ENCODE measurements at places on chromosomes 12 and 14.

- DNase-seq: no peak
These were observed 248.8 kb downstream of the ANO6 start for GRCh38 chr12:45464699-45465098.

DNA sequence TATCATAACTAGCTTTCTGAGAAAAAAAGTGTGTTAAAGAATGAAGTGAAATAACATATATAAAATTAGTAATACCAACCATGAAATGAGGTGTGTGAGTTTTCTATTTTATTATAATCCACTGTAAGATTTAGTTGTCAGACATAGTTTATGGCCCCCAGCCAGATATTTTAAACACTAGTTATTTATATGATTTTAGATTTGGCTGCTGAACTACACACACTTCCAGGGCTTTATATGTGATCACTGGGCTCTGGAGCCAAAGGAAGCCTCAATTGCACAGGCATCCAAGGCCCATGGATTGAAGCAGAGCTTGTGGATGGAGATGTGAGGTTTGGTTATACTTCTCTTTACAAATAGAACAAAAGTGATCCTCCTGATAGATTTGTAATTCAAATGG, 48.7 kb upstream of the CNTN1 start:
- no peak for DNase-seq

DNA sequence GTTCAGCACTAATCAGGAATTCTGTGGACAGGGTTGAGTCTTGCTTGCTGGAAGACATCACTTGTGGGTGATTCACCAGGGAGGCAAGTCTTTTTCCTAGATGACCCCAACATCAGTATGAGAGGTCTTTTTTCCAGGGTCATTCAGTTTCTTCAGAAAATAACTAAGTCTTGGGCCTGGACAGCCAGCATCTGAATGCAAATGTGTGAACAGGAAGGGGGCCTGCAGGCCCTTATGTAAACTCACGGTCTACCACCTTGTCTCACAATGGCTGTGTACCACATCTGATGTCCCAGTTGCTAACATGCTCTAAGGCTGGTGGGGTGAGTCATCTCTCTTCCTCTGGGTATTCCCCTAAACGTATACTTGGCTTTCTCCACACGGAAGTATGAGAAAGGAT, 79.2 kb downstream of the HECTD4 start:
- DNase-seq: no peak

DNA sequence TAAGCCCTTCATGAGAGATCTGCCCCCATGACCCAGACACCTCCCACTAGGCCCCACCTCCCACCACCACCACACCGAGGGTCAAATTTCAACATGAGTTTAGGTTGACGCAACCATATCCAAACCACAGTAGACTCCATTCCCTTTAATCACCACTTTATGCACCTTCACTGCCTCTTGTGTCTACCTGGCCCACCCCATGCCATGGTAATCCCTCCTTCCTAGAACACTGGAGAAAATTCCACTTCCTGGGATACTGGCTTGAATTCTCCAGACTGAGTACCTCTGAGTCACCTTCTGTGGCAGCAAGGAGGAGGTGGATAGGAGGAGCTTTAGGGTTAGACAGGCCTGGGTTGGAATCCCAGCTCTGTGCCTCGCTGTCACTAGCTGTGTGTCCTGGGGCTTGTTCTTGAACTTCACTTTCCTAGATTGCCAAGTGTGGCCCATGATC, 26.1 kb upstream of the CIPC start:
- no peak for DNase-seq

DNA sequence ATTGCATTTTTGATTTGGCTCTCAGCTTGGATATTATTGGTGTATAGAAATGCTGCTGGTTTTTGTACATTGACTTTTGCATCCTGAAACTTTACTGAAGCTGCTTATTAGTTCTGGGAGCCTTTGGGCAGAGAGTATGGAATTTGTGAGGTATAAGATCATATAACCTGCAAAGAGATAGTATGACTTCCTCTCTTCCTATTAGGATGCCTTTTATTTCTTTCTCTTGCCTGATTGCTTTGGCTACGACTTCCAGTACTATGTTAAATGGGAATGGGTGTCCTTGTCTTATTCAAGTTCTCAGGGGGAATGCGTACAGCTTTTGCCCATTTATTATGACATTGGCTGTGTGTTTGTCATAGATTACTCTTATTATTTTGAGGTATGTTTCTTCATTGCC, 23.5 kb downstream of the SCFD1 start:
- DNase-seq: no peak
